ENCODE measurements at places on chromosomes 7 and 10.

GRCh38 chr10:49762566-49762877, 399 bp upstream of the OGDHL start:
- no peak for DNase-seq

GRCh38 chr7:97089771-97090170, 27.7 kb upstream of the SDHAF3 start:
- DNase-seq = no peak

GRCh38 chr7:6446838-6447580, 745 bp downstream of the DAGLB start:
- no peak for DNase-seq

GRCh38 chr10:15725603-15726002, 5.9 kb upstream of the ITGA8 start:
- DNase-seq = no peak

DNA sequence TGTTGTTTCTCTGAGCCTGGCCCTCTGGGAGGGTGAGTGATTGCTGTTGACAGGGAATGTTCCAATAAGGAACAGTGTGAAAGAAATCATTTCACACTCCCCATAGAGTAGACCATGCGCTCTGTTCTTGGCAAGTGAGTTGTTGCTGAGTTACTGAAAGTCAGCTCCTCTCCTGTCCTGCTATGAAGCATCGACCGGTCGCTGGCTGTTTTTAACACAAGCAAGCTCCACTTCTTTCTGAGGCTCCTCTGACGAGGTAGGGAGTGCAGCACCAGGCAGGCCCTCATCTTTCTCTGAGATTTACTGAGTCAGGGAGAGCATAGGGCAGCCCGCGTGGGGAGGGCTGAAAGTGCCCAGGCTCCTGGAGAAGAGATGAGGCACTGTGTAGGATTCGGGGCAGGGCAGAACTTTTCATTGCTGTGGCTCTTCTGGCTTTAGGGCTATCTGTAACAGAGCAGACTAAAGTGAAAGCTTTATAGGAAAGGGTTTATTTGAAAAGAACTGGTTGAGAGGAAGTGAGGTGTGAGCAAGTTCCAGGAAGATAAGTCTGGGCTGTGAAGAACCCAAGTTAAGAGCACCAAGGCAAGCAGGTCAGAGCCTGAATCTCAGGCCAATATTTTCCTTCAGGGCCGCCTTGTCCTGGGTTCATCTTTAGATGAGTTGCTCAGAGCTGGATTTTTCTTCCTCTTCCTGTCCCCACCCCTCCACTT, 332.2 kb downstream of the CCSER2 start:
- no peak for DNase-seq

DNA sequence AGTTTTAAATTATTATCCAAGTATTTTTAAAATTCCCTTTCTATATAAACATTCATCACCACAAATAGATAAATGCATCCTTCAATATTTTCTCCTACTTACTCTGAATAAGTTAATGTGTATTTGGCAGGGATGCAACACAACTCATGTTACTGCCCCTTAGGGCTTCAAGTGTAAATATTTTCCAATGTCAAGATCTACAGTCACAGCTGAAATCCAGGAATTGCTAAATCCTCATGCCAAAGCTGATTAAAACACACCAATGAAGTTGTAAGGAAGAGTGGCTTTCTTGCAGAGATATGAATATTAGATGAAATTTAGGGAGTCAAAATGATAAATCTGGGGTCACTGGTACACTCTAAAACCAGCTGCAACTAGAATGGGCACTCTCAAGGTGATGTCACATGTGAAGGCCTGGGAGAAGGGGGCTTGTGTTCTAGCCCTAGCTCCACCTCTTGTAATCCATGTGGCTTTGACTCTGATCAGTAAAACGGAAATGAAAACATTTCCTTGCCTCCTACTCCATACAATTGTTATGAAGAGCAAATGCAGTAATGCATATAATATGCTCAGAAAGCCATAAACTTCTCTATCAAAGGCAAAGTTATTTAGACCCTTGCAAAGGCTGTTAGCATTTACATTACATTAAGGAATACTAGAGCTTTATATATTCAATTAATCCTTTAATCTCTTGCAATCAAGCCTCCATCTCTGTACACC, 228.1 kb upstream of the NFE2L3 start:
- no peak for DNase-seq

- no peak for DNase-seq
These were observed 36.3 kb downstream of the NHLRC2 start for GRCh38 chr10:113890769-113891168.

DNA sequence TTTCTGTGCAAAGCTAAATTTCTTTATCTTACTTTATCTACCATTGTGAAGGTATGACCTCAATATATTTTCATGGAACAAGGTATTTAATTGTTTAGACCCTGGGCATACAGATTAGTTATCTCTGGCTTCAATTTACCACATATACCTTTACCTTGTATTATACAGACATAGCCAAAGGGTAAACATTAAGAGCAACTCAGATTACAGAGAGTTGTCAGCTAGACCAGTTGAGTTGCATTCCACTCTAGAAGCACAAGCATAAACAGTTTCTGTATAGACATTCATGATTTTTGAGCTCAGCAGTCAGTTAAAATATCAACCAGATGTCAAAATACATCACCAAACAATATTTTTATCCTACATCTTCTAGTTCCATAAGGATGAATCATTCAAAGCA, 857.3 kb upstream of the ZWINT start:
- no peak for DNase-seq

DNA sequence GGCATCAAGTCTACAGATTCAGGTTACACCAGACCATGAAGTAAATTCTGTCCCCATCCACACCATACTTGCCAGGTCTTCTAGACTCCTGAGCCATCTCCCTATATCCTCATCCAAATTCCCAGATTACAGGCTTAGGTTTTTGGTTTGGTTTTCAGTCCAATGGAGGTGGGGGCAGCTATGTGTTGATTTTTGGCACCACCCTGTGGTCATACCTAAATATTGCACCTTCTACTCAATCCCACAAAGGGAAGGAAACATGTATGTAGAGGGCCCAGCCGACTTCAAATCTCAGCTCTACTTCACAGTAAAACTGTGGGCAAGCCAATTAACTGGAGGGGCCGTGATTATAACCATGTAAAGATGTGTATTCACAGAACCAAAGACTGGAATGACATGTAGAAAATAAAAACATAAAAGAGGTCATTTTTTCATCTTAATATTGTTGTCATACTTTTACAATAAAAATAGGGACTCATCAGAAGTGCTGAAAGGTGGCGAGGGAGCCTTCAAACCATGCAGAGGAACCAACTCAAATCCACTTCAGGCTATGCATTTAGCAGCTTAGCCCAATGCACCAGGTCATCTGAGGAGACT, 19.8 kb downstream of the ERCC6 start:
- peak; percentile 13 for DNase-seq

DNA sequence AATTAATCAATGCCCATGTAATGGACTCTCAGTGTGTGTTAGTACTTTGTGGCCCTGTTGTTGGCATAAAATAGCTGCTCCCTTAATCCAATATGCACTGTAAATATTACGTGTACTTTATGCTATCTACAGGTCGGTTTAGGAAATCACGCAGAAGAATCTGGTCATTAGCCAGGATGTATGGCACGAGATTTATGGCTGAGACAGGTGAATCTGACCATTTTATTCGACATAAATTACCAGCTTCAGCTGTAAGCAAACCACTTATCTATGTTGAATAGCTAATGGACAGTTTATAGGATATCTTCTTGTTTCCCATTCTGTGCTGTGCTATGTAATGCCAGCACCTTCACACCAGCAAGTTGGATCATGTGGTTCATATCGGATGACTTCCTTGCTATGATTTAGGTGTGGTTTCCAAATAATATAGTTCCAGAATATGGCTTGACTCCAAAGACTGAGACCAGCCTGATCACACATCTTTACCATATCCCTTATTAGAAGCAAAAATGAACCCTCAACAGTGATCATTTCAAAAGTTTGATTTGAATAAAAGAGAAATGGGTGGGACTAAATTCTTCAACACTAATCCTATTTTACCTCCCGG, 301.4 kb downstream of the AHR start:
- no peak for DNase-seq

- no peak for DNase-seq
These were observed 1.7 kb upstream of the AKR1D1 start for GRCh38 chr7:138074540-138074939.

- DNase-seq = no peak
These were observed 515.9 kb downstream of the PARD3 start for GRCh38 chr10:34299105-34299611.

DNA sequence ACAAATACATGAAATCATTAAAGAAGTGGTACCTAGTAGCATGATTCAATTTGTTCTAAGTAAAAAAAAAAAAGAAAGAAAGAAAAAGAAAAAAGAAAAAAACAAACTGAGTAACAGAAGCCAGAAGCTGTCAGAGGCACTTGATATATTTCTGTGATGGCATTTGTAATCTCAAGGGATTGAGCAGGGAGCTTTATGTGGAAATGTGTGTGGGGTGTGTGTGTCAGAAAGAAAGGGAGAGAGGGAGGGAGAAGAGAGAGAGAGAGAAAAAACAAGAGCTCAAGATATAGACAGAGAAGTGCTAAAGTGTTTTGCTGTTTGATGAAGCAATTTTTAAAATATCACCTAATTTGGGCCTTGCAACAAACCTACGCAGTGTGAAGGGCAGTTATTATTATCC, 357.6 kb upstream of the PCDH15 start:
- no peak for DNase-seq

All from GM12864 (cell line).